NCI-H510A (cell line): ENCODE measurements at places on chromosomes 11 and 22.

DNA sequence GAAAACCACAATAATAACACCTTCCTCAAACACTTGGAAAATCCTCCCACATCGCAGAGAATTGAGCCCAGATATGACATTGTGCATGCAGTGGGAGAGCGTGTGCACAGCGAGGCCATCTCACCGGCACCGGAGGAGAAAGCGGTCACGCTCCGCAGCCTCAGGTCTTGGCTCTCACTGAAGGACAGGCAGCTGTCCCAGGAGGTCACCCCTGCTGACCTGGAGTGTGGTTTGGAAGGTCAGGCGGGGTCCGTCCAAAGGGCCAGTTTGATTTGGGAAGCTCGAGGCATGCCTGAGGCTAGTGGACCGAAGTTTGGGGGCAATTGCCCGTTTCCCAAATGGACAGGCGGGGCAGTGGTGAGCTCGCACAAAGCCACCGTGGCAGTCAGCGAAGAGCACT is 86.7 kb downstream of the KIAA1671 start:
- no peak for DNase-seq

DNA sequence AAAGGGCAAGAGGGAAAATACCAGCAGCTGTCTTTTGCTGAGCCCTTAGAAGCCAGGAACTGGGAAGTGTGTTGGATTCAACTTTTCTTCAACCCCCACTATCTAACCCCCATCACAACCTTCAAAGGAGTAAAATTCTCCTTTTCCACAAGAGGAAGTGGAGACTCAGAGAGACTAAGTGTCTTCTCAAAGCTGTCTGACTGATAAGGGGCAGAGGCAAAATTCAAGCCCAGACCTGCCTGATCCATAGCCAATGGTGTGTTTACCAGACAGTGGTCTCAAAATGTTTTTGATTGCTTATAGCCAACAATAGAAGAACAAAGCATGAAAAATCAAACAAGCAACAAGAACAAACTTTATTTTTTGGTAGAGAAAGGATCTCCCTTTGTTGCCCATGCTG is 707.0 kb downstream of the NTM start:
- DNase-seq, result no peak

GRCh38 chr11:113449743-113450142 is 25.5 kb downstream of the DRD2 start:
- no peak for DNase-seq

DNA sequence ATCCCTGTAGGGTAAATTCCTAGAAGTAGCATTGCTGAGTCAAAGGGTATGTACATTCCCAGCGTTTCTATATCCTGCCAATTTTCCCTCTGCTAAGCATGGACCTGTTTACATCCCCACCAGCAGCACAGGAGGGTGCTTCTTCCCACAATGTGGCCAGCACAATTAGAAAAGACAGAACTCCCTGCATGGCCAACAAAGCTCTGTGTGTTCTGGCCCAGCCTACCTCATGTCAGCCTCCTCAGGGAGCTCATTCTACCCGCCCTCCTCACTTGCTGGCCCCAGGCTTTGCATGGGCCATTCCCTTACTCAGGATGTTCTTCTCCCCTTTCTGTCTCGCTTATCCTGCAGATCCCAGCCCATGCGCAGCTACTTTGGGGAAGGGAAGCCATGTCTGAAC is 186.1 kb downstream of the DSCAML1 start:
- DNase-seq, result no peak

DNA sequence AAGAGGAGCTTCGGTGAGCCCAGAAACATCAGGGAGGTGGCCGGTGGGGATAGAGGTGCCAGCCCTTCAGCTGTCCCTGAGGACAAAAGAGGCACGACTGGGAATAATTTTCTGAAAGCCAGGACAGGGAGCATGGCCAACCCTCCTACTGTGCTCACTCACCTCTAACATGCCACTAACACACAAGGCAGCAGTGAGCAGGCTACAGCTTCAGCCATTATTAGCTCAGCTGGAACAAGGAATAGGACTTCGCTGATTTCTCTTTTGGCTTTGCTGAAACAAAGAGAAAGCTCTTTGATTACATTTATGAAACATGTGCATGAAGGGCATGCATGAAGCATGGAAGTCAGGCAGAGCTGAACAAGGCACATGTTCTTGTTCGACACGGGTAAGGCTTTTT is 12.1 kb upstream of the OR10A5 start:
- no peak for DNase-seq

- no peak for DNase-seq
Observed at GRCh38 chr11:34682825-34683224, 61.9 kb downstream of the EHF start.
